ENCODE measurements at places on chromosomes 4 and X.
A peak's percentile ranks its signal among the peaks of the same experiment; 100 is the strongest.

GRCh38 chr4:143502231-143502630, 11.3 kb upstream of the SMARCA5 start:
- H3K27ac ChIP-seq = no peak overlapping the region
- no peak for DNase-seq
- no peaks in the 10 kb centered on the region for H3K27me3 ChIP-seq
- H3K4me1 ChIP-seq = peaks cover 6% of the 10 kb centered on the region
- H3K4me3 ChIP-seq = no peak overlapping the region

DNA sequence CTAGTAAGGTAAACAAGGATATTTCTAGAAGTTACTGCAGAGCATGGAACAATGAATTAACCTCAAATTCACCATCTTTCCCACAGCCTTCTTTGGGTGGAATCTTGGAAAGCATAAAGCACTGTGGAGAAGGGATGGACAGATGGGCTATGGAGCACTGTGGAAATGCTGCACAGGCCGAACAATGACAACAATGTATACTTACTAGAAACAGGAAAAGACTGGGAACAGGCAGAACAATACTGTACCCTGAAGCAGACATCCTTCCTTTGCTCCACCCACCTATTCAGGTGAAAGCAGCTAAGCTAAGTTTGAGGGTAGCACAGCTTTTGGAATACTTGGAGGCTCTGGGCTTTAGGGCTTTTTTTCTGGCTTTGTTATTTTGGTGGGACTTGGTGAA, 250.6 kb upstream of the KLF8 start:
- no peak overlapping the region for H3K27ac ChIP-seq
- no peaks in the 10 kb centered on the region for H3K27me3 ChIP-seq
- no peaks in the 10 kb centered on the region for H3K4me1 ChIP-seq

DNA sequence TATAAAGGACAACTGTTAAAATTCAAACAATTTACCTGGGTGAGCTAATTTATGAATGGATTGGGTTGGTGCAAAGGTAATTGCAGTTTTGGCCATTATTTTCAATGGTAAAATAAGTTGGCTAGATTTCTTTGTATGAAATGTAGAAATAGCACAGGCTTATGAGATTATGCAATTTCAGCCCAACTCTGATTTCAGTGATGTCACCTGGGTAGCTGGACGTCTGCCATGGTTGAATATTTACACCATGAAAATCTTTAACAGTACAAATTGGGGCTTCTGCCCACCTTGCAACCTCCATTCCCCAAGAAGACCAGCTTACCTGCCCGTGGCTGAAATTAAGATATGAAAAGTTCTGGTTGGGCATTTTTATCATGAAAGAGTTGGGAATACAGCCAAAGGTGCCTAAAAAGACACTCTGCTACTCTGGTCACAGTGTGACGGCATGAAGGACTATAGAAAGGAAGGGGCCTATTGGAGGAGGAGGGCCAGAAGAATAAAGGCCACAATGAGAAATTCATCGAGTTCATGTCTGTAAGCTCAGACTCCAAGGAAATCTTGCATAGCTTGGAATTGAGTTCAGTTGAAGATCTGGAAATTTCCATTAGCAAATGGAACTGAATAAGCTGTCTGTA, 29.7 kb downstream of the EGF start:
- no peaks in the 10 kb centered on the region for H3K36me3 ChIP-seq
- no peak for DNase-seq
- H3K27ac ChIP-seq = no peak overlapping the region
- no peaks in the 10 kb centered on the region for H3K4me1 ChIP-seq
- no peaks in the 10 kb centered on the region for H3K27me3 ChIP-seq

- no peak overlapping the region for H3K27ac ChIP-seq
- H3K4me3 ChIP-seq = peak overlapping the region; percentile 74
- no peaks in the 10 kb centered on the region for H3K27me3 ChIP-seq
- DNase-seq = no peak
- H3K4me1 ChIP-seq = peaks cover 16% of the 10 kb centered on the region
- peaks cover 11% of the 10 kb centered on the region for H3K36me3 ChIP-seq
Measured at GRCh38 chrX:153333266-153333665, 687 bp upstream of the ZNF275 start.

DNA sequence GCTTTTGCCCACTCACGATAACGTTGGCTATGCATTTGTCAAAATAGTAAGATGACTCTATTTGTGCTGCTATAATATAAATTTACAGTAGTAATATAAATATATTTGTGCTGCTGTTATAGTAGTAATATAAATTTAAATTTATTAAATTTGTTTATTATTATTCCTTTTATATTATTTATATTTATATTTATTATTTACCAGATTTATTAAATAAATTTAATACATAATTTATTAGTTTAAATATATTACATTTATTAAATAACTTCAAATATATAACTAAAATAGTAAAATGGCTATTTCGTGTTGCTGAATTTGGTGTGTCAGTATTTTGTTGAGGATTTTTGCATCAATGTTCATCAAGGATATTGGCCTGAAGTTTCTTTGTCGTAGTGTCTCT, 246.5 kb upstream of the FGF16 start:
- H3K4me1 ChIP-seq = no peaks in the 10 kb centered on the region
- H3K27ac ChIP-seq = no peak overlapping the region
- no peaks in the 10 kb centered on the region for H3K27me3 ChIP-seq

- H3K27ac ChIP-seq = no peak overlapping the region
- no peak for DNase-seq
- H3K36me3 ChIP-seq = no peaks in the 10 kb centered on the region
- H3K4me1 ChIP-seq = no peaks in the 10 kb centered on the region
- no peaks in the 10 kb centered on the region for H3K27me3 ChIP-seq
Measured at GRCh38 chr4:66565801-66566200, 895.5 kb upstream of the EPHA5 start.

GRCh38 chrX:74009041-74009440, 294.9 kb upstream of the ZCCHC13 start:
- no peaks in the 10 kb centered on the region for H3K4me1 ChIP-seq
- H3K4me3 ChIP-seq = no peak overlapping the region
- DNase-seq = no peak
- H3K27me3 ChIP-seq = no peaks in the 10 kb centered on the region
- H3K36me3 ChIP-seq = peaks cover 4% of the 10 kb centered on the region
- no peak overlapping the region for H3K27ac ChIP-seq

GRCh38 chr4:19472666-19473065, 779.0 kb upstream of the SLIT2 start:
- H3K36me3 ChIP-seq = no peaks in the 10 kb centered on the region
- H3K4me1 ChIP-seq = no peaks in the 10 kb centered on the region
- no peaks in the 10 kb centered on the region for H3K27me3 ChIP-seq
- DNase-seq = no peak

DNA sequence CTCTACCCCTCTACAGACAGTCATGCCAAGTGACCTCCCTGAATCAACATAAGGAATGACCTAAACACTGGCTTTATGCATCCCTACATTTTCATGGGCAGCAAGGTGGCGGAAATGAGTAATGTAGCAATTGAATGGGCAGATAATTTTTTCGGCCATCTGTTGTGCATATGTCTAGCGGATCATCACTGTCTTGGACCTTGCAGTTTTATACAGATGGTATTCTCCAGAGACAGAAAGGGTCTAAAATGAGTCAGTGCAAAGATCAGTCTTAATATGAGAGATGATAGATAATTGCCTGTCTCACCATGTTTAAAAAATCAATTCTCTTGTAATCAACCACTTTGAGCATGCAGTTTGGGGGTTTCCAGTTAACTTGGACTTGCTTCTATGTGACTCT, 177.3 kb upstream of the DKK2 start:
- H3K4me3 ChIP-seq = no peak overlapping the region
- H3K36me3 ChIP-seq = no peaks in the 10 kb centered on the region
- no peaks in the 10 kb centered on the region for H3K27me3 ChIP-seq
- no peak overlapping the region for H3K27ac ChIP-seq
- H3K4me1 ChIP-seq = no peaks in the 10 kb centered on the region

- no peak overlapping the region for H3K27ac ChIP-seq
- no peaks in the 10 kb centered on the region for H3K4me1 ChIP-seq
- no peak overlapping the region for H3K4me3 ChIP-seq
- H3K36me3 ChIP-seq = no peaks in the 10 kb centered on the region
- no peaks in the 10 kb centered on the region for H3K27me3 ChIP-seq
Measured at GRCh38 chr4:137626942-137627738, 94.8 kb upstream of the PCDH18 start.

DNA sequence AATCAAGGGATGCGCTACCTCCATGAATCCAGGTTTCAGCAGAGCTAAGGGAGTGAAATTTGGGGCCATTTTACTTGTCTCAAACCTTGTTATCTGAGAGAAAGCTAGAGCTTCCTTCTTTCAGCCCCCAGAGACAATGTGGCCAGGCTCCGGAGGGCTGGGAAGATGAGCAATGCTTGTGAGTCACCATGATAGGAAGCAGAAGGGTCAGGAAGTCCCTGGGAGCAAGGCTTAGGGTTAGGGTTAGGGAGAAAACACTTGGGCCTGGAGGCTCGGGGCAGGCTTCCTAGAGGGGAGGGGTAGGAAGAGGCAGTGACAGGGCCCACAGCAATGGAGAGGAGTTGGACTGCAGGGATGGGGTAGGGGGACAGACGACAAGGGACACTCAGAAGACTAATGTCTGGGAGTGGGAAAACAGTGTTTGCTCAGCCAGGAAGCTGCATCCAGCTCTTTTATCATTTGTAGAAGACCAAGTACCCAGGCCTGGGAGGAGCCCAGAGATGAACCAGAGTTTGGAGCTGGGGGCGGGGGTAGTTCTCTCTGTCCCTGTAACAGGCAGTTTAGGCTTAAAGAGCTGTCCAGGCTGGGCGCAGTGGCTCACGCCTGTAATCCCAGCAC, 16.4 kb upstream of the PORCN start:
- H3K27me3 ChIP-seq = no peaks in the 10 kb centered on the region
- DNase-seq = no peak
- no peak overlapping the region for H3K27ac ChIP-seq

GRCh38 chr4:169079942-169080827, 70.1 kb upstream of the CBR4 start:
- H3K27ac ChIP-seq = peak overlapping the region; percentile 68
- no peaks in the 10 kb centered on the region for H3K36me3 ChIP-seq
- H3K4me3 ChIP-seq = no peak overlapping the region
- DNase-seq = peak; percentile 87
- peaks cover 8% of the 10 kb centered on the region for H3K4me1 ChIP-seq

DNA sequence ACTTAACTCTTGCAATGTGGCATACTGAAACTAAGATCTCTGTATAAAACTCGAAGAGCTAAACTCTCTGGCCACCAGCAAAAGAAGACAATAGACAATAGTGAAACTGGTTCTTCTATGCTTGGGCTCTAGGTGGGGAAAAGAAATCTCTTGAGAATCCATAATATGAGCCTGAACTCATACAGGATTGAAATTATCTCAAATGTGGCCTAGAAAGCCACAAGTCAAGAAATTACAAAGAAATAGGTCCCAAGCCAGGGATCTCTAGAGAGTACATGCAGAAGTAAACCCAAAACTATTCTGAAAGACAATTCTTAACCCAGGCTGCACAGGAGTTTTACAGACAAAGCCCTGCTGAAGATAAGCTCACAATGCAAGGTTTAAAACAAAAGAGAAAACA, 127.4 kb downstream of the ANAPC10 start:
- no peak overlapping the region for H3K27ac ChIP-seq
- H3K4me3 ChIP-seq = no peak overlapping the region
- no peaks in the 10 kb centered on the region for H3K36me3 ChIP-seq
- no peaks in the 10 kb centered on the region for H3K4me1 ChIP-seq

GRCh38 chrX:16826207-16826606, 39.9 kb downstream of the TXLNG start:
- H3K27ac ChIP-seq = no peak overlapping the region
- no peaks in the 10 kb centered on the region for H3K4me1 ChIP-seq
- no peak overlapping the region for H3K4me3 ChIP-seq
- no peaks in the 10 kb centered on the region for H3K27me3 ChIP-seq
- peaks cover 22% of the 10 kb centered on the region for H3K36me3 ChIP-seq
- peak; percentile 76 for DNase-seq

DNA sequence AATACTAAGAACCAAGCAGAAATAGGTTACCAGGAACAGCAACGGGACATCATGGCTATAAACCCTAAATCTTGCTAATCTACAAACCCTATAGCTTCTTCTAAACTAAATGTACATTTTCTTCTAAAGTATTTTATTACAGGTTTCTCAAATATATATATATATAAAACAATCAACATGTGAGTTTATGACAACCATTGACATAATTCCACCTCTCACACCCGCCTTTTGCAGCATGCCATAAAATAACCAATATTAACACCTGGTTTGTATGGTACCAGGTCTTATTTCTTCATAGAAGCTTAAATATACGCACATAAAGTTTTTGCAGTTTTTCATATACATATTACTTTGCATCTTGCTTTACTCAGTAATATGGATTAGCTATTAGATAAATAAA, 955.3 kb upstream of the LCORL start:
- no peak overlapping the region for H3K27ac ChIP-seq
- H3K4me1 ChIP-seq = no peaks in the 10 kb centered on the region
- no peak for DNase-seq
- H3K36me3 ChIP-seq = no peaks in the 10 kb centered on the region

DNA sequence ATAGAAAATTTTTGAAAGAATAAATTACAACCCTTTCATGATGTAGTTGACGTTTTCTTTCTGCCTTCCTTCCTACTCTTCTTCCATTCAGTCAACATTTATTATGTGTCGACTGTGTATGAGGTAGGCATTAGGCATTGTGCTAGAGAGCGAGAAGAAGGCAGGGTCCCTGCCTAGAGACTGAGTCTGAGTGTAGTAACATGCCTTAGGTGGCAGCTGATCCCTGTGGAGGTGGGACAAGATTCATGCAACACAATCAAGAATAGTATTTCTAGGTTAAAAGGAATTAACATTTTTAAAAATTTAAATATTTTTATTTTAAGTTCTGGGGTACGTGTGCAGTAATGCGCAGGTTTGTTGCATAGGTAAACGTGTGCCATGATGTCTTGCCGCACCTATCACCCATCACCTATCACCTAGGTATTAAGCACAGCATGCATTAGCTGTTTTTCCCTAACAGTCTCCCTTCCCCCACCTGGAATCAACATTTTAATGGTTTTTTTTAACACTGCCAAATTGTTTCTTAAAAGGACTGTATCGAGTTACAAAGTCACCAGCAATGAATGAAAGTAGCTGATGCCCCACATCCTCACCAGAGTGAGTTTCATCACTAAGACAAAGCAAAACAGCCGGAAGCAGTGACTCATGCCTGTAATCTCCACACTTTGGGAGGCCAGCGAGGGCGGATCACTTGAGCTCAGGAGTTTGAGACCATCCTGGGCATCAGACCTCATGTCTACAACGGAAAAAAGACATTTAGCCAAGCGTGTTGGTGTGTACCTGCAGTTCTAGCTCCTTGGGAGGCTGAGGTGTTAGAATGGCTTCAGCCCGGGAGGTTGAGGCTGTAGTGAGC, 84.0 kb downstream of the WWC2 start:
- H3K36me3 ChIP-seq = no peaks in the 10 kb centered on the region
- H3K4me3 ChIP-seq = no peak overlapping the region
- no peaks in the 10 kb centered on the region for H3K27me3 ChIP-seq
- H3K27ac ChIP-seq = no peak overlapping the region
- DNase-seq = no peak
- H3K4me1 ChIP-seq = no peaks in the 10 kb centered on the region

- no peaks in the 10 kb centered on the region for H3K4me1 ChIP-seq
- no peaks in the 10 kb centered on the region for H3K36me3 ChIP-seq
- no peaks in the 10 kb centered on the region for H3K27me3 ChIP-seq
- no peak for DNase-seq
Measured at GRCh38 chr4:107893171-107894137, 37.9 kb upstream of the CYP2U1 start.
